ENCODE measurements at places on chromosomes 11 and 22. TPM values are rescaled to one million over a fixed set of nuclear protein-coding genes. Genes with fewer than 3 reads are reported as not detected.
A peak's percentile ranks its signal among the peaks of the same experiment; 100 is the strongest.

DNA sequence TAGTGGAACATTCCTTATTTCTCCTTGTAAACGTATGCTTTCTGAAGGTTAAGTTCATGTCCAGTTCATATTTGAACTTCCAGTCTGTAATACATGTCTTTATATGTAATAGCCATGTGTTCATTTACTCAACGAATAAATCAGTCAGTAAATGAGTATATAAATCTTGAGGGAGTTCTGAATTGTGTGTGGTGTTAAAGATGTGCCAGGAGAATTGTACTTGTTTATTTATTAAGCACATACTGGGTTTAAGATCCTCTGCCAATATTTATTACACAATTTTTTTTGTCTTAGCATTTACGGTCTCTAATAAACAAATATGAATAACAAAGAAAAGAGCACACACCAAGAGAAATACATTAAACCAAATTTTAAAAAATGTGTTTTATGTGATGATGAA, 26.5 kb upstream of the CLMP start:
- DNase-seq, result no peak

Gene TNNT3
- not detected for total RNA-seq

- DNase-seq, result no peak
These were observed 1045.8 kb downstream of the BRD1 start for GRCh38 chr22:48781868-48782267.

DNA sequence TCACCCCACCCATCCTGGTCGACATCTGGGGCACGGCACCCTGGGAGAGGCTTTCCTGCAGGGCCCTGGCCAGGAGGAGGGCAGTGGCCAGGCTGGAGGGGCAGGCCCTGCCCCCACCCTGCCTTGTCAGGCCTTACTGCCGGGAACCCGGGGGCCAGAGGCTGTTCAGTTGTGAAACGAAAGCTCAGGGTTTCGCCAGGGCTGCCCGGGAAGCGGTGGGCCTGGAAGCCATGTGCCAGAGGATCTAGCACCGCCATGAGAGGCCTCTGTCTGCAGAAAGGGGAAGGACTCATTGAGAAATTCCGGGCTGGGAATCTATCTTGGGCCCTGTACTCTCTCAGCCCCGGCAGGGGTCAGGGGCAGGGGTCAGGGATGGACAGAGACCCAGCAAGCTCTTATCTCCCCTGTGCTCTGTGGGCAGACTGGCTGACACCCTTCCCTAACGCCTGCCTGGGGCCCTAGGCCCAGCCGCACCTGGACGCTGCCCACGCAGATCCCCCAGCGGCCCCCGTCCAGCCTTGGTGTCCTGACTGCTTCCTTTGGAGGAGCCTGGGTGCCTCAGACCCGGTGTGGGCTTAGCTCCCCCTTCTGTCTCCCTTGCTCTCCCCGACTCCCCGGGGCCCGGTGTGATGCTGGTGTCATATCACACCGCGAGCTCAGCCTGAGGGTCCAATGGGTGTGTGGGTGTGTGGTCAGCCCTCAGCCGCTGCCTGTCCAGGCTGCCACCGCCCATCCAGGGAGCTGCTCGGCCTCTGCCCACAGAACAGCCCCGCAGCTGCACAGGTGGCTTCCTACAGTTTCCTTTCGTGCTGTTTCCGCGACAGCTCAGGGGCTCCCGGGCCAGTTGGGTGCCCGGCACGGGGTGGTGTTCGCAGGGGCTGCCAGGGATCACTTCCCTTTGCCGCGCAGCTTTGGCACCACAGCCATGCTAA, 6.5 kb downstream of the PIM3 start:
- DNase-seq, result no peak

DNA sequence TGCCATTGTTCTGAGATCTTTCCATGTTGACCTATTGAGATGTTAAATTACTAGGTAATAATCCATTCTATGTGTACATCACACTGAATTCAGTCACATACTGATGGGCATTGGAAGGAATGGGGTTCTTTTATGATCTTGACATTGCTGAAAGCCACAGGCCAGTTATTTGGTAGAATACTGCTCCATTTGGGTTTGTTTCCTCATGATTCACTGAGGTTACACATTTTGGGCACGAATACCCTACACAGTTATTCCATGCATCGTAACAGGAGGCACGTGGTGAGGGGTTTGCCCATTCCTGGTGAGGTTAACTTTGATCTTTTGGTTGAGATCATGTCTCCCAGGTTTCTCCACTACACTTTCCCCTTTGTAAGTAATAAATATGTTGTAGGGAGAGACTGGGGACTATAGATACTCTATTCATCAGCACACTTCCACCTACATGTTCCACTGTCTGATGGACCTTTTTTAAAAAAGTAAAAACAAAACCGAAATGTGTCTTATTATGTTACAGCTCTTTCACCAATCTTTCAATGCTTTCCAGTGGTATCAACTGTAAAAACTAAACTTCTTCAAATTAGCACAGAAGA, 12.0 kb upstream of the FOLR1 start:
- DNase-seq, result no peak

Gene SCGB1D2
- not detected for total RNA-seq

- DNase-seq, result peak; percentile 64
These were observed 12.2 kb downstream of the CBL start for GRCh38 chr11:119218141-119218878.

DNA sequence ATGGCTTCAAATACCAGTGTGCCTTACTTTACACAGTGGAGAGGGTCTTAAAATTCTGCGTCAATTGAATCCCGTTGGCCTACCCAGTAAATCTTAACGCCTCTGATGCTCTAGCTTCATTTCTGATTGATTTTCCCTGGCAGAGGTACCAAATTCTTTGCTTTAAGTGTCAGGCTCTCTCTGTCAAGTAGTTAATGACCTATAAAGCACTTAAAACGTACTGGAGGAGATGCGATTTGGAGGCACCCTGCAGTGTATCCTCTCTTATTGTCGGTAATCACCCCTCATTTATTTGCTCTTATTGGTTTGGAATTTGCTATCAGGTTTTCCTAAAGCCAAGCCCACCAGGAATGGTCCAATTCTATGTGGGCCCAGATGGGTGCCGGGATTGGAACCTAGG, 59.2 kb downstream of the NFAM1 start:
- no peak for DNase-seq

DNA sequence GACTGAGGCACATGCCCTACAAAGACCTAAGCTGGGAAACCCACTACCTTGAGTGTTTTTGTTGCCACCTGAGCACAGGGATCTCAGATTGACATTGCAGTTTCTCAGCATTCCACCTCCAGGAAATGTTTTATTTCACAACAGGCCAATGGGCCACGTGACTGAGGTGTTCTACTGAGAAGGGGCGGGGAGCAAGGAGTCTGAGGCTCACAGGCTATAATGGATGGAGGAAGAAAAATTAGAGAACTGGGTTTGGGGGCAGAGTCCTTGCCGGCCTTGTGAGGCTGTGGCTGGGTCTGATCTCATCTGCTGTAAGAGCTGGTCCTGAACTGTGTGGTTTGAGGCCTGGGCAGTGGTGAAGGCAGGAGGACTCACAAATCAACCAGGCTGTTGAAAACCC, 40.7 kb downstream of the ZNF202 start:
- no peak for DNase-seq

Gene PATE4
- not detected for total RNA-seq

Gene TYR
- total RNA-seq, result not detected

DNA sequence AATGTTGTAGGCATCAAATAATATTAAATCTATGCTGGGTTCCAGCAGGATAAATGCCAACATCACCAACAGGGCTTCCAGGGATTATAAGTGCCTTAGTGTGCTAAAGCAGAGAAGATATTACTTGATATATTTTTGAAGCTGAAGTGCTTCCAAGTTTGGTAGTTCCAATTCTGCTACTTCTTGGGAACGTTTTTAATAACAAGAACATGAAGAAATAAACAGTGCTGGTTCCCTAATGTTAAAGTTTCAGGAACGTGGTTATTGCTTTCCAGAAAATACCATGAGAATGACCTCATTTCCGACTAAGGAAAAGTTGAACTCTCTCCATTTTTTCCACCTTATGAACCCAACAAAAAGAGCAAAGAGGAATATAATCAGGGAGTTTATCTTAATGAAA, 4.6 kb upstream of the RNF185 start:
- DNase-seq, result no peak

Gene KLHL35
- total RNA-seq, result 0.12 TPM

DNA sequence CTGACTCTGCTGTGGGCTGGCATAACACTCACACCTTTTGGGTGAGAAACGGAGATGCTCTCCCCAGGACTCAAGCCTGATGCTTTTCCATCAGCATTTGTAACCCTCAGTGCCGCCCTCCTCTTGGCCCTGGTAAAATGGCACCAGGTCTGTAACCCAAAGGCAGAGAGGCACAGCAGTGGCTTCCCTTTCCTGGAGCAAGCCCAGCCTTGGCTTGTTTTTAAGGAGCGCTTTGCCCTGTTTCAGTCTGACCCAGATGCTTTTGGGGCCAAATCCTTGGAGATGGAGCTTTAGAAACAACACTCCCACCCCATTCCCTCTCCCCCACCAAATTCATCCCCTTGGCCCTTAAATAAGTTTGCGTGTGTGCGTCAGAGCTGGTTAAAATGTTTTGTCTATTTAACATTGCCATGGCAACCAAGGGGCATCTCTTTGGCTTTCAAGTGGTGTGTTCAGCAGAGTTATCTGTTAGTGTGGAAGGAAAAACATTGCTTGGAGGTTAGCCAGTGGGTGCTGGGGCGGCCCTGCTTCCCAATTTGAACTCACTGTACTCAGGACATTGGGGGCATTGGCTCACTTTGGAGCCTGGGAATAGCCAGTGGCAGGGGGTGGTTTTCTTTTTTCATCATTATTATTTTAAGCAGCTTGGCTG, 134.1 kb downstream of the NAV2 start:
- DNase-seq, result no peak

Gene FOLH1
- total RNA-seq, result not detected

GRCh38 chr11:28284196-28284595, 176.0 kb downstream of the METTL15 start:
- no peak for DNase-seq

Gene KRTAP5-8
- not detected for total RNA-seq

GRCh38 chr22:46422896-46423295, 87.4 kb downstream of the TRMU start:
- DNase-seq, result no peak

DNA sequence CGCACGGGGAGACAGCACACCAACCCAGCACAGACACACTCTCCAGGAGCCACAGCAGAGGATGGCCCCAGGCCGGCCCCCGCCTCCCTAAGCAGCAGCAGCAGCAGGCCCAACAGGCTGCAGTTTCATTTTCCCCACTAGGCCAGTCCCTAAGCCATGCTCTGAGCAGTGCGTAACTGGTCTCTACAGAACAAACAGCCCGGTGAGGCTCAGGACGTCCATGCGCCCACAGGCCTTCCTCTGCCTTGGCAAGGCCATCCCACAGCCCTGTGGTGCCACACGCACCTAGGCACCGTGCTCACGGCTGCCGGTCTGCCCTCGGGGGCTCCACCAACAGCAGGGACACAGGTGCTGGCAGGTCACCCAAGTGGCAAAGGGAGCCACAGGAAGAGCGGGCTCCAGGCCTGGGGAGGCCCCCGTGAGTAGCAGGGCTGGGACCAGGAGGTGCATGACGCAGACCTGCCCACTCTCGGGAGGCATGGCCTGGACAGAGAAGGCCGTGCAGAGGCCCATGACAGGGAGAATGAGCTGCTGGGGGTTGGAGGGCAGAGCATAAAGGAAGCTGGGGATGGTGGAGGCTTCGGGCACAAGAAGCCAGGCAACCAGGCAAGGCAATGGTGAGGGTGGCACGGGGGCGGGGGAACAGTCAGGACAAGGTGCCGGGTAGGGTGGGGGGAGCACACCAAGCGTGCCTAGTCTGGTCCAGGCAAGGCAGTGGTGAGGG, 1.4 kb upstream of the MOB2 start:
- DNase-seq, result no peak

- no peak for DNase-seq
These were observed 2.3 kb downstream of the CXCR5 start for GRCh38 chr11:118885831-118886565.

- no peak for DNase-seq
These were observed 32.5 kb downstream of the ALX4 start for GRCh38 chr11:44277196-44278090.

DNA sequence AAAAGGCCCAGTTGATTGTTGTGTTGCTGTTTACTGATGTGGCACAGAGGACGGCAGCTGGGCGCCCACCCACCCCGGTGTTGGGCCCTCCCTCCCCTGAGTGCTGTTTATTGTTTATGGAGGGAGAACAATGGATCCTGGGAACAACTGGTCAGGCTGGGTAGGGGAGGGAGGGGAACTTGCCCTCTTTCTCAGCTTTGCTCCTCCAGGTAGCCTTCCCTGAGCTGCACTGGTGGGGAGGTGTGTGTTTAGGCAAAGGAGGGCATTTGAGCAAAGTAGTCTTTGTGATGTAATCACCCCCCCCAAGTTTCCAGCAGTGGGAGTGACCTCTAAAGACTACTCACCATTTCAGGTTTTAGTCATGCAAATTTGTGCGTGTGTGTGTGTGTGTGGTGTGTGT, 1035.3 kb downstream of the NTM start:
- DNase-seq, result no peak

DNA sequence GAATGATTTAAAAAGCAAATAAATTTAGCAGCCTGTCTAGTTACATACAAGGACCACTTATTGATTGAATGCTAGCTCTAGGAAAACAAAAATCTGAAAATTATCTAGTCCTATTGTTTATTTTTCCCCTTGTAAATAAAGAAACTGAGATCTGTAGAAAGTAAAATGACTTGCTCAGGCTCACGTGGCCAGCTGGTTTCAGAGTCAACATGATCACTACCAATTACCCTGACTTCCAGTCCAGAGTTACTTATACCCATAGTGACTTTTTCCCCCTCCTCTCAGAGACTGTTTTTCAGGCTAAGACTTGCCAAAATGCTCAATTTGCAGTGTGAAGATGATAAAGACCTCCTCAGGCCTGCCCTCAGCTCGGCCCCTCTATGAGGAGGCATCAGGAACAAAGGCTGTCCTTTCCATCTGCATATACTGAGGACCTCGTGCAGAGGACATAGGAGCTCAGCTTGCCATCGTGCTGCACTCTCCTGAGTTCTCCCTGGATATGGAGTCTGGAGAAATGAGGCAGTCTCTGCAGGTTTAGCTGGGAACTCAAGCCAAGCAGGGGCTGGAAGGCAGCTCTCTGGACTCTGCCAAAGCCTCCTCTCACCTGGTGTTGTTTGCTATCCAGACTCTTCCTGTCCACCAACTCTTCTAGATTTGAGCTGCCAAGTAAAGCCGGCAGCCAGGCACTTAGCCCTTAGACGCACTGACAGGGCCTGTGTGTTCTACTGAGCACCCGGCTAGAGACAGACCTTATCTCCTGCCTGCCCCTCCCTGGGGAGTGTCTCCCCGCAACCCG, 883.3 kb downstream of the NTM start:
- DNase-seq, result no peak

Gene OR52N2
- not detected for total RNA-seq

- no peak for DNase-seq
These were observed 15.9 kb upstream of the POU2AF2 start for GRCh38 chr11:111229604-111230003.

GRCh38 chr11:2077061-2077802, 62.0 kb downstream of the IGF2 start:
- DNase-seq, result peak; percentile 28

DNA sequence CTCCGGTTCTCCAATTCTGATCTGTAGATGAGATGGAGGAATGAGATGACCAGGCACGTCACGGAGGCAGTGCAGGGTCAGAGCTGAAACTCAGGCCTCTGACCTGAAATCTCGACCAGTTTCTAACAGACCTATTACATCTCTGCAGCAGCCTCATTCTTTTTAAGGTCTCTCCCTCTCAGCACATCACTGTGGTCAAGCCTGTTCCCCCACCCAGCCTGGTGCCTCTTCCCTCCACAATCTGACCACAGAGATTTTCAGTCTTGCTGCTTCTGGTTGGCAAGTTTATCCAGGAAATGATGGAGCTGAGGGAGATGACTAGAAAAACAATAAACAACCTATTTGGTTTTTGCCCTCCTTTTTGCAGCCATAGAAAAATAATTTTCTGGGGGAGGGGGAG, 9.5 kb downstream of the GRAMD1B start:
- DNase-seq, result no peak

Gene SH3BP1
- not detected for total RNA-seq
